ENCODE measurements at places on chromosomes 2 and 18.

DNA sequence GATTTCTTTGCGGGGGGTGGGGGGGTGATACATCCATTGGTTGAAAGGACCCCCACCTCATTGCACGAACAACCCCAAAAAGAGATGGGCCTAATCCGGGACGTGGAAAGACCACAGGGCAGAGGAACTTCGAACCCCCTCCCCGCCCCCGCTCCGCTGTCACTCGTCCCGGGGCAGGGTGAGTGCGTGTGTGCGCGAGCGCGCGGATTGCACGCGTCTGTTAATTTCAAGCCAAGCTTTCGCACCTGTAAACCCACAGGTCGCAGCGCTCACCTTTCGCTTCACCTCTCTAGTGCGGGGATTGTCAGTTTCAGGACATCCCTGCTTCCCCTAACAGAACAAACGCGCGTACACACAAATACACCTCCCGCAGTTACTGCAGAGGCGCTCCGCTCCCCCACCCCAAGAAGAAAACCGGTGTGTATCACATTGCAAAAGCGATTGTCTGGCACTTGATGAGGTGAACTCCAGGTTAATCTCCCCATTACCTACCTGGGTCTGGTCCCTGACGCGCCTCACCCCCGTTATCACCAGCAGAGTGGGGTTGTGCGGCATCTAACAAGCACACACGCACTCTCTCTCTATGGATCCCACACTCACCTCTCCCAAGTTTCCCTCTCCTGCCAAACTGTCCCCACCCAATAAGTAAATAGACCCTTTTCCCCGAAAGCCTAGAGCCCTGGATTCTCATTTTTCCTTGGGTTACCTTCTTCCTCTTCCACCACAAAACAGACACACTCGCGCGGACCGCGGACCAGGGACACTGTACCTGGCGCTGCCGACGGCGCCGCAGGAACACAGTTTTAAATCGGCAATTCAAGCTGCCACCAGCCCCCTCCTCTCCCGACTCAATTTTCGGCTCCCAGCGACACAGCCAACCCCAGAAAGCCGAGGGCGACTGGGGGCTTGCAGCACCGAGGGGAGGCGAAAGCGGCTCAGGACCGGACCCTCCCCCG is 1.0 kb downstream of the CYP26B1 start:
- DNase-seq, result peak; percentile 75

DNA sequence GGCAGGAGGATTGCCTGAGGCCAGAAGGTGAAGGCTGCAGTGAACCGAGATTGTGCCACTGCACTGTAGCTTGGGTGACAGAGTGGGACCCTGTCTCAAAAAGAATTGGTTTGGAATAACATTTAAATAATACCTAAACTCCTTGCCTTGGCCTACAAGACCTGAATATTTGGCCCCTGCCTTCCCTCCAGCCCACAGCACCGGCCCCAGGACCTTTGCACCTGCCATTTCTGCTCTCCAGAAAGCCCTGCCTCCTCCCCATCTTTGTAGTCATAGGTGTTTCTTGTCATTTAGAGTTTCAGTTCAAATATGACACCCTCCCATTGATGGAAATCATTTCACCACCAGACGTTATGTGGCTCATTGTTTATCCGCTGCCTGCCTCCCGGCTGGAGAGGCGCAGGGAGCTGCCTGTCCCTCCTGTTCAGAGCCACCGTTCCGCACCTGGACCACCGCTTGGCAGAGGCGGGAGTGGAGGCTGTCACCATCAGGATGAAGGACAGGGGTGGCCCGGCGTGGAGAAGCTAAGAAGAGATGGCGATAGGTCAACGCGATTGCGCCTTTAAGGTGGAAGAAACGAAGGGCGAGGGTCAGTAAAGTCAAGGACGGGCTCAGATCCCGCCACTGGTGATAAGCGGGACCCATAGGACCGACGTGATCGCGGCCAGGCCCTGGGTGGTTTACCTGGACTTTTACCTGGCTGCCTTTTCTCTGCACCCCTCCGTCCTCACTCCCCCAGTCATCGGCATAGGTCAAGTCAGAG is 638 bp upstream of the LPIN1 start:
- DNase-seq, result no peak

- DNase-seq, result no peak
These were observed 271.2 kb downstream of the GLI2 start for GRCh38 chr2:121006743-121007489.

- no peak for DNase-seq
These were observed 170.5 kb downstream of the FMNL2 start for GRCh38 chr2:152505495-152505906.

DNA sequence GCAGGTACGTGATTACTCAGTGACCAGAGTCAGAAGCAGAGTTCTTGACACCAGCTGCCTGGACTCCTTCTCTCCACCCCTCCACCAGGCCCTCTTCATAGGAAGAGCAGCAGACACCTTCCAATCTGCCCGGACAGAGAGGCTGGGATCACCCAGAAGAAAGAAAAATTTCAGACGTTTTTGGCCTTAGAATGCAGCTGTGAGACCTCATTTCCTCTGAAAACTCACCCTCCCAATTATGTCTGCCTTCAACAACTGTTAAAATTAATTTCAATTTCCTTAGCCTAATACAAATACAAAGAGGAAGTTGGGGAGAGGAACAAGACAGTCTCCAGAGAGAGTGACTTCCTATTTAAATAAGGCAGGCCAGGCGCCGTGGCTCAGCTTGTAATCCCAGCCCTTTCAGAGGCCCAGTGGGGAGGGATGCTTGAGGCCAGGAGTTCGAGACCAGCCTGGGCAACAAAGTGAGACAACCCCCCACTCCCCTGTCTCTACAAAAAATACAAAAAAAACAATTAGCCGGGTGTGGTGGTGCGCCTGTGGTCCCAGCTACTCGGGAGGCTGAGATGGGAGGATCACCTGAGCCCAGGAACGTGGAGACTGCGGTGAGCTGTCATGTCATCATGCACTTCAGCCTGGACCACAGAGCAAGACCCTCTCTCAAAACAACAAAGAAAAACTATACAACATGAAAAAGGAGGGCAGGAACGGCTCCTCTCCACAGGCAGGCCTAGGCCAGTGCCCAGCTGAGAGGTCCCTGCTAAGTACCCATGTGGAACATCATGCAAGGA is 1.6 kb downstream of the SLC66A2 start:
- DNase-seq, result no peak

GRCh38 chr2:194556629-194557028 is 1100.4 kb upstream of the SLC39A10 start:
- DNase-seq, result no peak

GRCh38 chr2:46351750-46352138 is 54.5 kb downstream of the EPAS1 start:
- no peak for DNase-seq
